Skin of body (tissue), 3 donors: ENCODE measurements at places on chromosomes 6 and 20. TPM values are rescaled to one million over a fixed set of nuclear protein-coding genes. Genes with fewer than 3 reads are reported as not detected.

GRCh38 chr20:62374331-62375152 is 7.4 kb upstream of the LAMA5 start:
- DNase-seq: no peak

DNA sequence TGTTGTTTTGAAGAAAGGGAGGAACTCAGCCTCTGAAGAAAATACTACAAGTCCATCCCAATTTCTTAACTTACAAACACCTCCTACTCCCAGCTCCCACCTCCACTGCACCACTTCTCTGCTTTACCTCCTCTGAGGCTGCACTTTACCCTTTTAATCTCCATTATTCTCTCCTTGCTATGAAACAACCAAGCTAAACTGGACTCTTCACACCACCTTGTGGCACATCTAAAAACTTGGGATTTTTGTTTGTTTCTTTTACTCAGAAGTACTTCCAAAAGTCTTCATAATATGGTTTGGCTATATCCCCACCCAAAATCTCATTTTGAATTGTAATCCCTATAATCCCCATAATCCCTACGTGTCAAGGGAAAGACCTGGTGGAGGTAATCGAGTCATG is 142.2 kb downstream of the MOXD1 start:
- no peak for DNase-seq

DNA sequence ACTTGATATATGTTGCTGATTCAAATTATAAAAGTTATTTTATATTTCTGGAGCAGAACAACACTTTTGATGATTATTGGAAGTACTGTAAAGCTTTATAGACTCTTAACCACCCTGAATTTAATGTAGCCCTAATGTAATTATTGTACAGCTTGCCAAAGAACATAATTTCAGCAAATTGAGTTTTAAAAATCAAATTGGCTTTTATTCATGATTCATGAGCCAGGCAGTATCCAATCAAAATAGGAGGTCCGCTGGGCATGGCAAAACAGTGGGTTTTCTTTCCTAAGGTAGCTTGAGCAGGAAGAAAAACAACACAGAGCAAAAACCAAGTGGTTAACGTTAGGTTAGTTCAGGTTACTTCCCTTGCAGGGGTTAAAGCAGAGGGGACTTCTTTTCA is 64.8 kb upstream of the MAP7 start:
- DNase-seq: no peak

Gene C6orf58
- total RNA-seq: 0.20 TPM

Gene HCRTR2
- not detected for total RNA-seq

Gene FAXC
- 2.0 TPM for total RNA-seq

Gene MUC21
- not detected for total RNA-seq

Gene ZNF311
- 1.5 TPM for total RNA-seq
